Stimulated activated CD4-positive, alpha-beta T cell treated with anti-CD3 and anti-CD28 coated beads, Interleukin-2, amount 100 ng/mL, for 24 hours (primary cell): ENCODE measurements at places on chromosomes 2 and 18.
A peak's percentile ranks its signal among the peaks of the same experiment; 100 is the strongest.

DNA sequence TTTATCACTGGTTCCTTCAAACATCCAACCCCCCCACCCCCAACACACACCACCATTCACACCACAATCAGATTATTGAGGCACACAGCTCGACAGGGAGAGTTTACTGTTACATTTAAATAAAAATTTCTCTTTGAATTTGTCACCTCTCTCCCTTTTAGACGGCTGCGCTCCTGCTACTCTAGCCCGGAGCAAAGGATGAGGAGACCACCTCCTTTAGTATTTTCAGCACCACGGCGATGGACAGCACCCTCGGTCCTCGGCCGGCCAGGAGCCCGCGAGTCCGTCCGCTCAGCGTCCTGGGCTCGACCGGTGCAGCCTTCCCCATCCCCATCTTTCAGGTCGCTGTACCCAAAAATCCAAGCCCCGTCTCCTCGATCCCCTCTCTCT, 892 bp downstream of the CELF4 start:
- DNase-seq, result no peak

- peak; percentile 9 for DNase-seq
These were observed 129.5 kb downstream of the SMAD7 start for GRCh38 chr18:48821251-48821590.

- DNase-seq, result no peak
These were observed 93.9 kb upstream of the TPO start for GRCh38 chr2:1319393-1319792.

DNA sequence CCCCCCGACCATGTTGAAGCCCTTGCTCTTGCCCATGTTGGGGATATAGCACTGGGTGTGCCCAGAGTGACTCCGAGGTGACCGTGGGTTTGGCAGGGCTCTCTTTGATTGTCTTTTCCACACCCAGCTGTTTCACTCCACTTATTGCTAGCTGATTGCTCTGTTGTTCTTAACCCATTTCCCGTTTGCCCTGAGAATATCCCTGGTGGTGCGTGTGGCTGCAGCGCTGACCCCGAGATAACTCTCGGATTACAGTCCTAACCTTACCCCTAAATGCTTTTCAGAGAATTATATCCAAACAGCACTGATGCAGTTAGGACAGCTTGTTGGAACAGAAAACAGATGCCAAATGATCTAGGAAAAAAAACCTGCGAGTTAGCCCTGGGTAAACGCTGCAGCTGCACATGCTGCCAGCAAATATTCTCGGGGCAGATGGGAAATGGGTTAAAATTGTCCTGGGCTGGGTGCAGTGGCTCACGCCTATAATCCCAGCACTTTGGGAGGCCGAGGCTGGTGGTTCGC, 34.3 kb upstream of the SNORC start:
- no peak for DNase-seq

GRCh38 chr2:4973973-4974372, 718.2 kb upstream of the SOX11 start:
- no peak for DNase-seq

DNA sequence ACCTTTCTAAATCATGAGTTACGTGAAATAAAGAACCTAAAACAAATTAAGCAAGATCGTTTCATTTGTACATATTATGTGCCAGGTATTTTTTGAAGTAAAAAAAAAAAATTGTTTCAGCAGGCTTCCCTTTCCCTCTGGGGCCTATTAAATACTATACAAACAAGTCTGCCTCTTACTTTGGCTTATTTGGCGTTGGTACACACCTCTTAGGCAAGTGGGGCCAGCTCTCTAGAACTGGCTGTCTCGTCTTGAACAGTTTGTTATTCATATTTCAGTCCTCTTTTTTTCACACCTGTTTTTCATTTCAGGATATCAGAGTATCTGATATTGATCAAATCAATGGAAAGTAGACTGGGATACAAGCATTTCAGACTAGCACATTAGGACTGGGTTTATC, 27.4 kb upstream of the PPP3R1 start:
- no peak for DNase-seq

DNA sequence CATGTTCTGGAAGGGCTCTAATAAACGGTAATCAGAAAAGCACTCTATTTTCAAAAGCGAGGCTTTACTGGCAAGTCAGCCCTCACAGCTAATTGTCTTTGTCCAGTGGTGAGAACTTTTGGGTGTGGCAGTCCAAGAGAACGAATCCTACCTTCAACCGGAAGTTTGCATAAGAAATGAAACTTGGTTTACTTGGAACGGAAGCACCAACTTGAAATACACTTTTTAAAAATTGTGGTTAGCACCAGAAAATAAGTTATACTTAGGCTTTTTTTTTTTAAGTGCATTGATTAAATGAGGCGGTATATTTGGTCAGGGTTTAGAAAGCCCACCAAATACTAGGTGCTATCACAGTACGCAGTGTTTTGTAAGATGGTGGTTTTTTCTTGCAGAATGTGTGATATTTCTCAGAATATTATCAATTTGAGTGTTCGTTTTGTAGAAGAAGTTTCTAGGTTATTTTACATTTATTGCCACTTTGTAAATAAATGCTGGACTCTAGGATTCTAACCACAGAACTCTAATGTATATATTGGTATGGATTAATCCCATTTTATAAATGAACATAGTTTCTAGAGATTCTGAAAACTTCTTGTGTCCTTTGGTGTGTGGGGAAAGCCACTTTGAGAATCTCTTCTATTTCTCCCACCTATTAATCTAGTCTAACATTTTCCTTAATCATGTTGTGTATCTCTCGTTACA, 1.2 kb downstream of the MYL12A start:
- no peak for DNase-seq
